ENCODE measurements at places on chromosomes 1 and 21.

GRCh38 chr1:74465193-74465681, 47.2 kb downstream of the LRRC53 start:
- DNase-seq: no peak

GRCh38 chr1:181501612-181502011, 18.3 kb downstream of the CACNA1E start:
- DNase-seq: no peak

DNA sequence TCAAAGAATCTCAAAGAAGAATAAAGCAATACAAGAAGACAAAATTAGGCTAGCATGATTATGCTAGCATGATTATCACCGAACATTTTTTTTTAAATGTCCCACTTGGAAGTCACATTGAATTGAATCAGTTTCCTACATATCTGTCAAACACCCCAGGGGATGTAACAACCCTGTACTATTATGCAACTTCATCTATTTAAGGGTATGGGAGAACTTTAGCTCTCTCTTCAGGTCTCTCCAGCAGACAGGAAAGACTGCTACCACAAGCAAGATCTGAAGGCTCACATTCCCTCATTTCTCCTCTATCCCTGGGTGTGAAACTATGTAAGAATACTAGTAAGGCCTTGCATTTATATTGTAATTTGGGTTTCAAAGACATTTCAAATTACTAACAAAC, 52.8 kb downstream of the EDEM3 start:
- DNase-seq: no peak

GRCh38 chr21:43854773-43855633, 10.0 kb upstream of the AGPAT3 start:
- DNase-seq: no peak

- DNase-seq: no peak
Observed at GRCh38 chr1:204920967-204921366, 50.3 kb downstream of the NFASC start.

DNA sequence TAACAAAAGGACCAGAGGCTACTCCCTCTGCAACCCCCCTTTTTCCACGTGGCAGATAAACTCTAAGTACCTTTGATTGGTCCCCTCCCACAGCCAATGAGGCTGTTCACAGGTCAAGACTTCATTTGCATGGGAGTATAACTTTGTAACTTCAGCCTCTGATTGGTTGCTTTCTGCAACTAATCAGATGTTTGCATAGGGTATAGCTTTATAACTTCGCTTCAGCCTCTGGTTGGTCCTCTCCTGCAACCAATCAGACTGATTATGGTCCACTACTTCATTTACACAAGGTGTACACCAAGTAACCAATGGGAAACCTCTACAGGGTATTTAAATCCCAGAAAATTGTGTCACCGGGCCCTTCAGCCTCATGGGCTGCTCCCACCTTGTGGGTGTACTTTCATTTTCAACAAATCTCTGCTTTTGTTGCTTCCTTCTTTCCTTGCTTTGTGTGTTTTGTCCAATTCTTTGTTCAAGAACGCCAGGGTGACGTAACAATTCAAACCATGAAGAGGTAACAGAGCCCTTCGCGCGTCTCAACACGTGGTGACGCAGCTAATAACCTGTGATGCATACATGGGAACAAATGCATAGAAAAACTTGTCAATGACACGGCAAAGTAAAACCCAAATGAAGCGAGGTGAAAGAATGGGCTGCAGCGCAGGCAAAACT, 47.2 kb downstream of the VPS26C start:
- no peak for DNase-seq

GRCh38 chr1:215007880-215008279, 74.7 kb upstream of the KCNK2 start:
- no peak for DNase-seq

DNA sequence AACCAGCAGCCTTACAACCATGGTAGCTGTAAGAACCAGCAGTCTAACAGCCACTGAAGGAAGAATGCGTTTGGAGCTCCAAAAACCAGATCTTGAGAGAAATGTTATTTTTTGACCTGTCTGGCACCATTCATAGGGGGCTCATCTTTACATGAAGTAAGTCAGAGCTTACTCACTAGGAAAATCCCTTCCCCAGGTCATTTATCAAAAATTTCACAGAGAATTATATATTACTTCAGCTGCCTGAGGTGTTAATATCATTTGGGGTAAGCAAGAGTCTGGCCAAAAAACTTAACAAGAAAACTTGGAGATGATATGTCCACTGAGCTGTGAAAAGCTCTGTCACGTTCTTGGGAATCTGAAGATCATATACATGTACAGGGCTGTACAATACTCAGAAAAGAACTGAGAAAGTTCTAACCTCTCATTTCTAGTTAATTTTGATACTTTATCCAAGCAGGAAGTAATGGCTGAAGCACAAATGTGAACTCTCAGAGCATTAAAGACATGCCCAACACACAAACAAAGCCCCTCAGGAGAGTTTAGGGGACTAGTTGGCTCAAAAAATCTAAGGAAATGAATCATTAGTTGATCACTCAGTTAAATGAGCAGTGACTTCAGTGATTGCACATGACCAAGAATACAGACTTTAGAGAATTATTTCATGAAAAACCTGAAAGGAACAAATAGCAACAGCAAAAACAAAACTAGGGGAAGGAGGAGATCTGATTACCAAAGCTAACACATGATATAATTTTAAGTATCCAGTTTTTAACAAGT, 681.1 kb downstream of the LTN1 start:
- DNase-seq: no peak

DNA sequence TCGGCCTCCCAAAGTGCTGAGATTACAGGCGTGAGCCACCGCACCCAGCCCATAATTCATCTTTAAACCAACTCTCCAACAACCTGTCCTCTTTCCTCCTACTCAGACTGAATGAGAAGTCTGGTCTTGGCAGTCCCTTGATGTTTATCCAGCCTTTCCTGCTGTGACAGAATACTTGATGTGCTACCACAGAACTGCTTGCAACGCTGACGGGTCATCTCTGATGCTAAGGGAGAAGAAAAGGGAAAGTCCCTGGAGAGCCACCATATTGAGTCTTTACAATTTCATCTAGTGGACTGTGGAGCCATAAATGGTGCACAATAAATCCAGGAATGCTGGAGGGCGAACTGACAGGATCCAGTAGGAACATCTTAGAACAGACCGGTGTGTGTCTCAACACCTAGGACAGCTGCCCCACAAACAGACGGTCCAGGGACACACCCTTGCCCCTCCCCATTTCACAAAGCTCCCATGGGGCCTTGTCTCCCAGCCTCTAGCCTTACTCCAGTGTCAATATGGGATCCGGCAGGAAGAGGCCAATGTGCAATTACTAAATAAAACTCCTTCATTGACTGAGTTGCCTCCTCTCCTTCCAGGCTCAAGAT, 30.7 kb downstream of the JAK1 start:
- no peak for DNase-seq

- no peak for DNase-seq
Observed at GRCh38 chr1:226443439-226443838, 35.5 kb upstream of the PARP1 start.

- no peak for DNase-seq
Observed at GRCh38 chr1:80083892-80084291, 1077.4 kb upstream of the ADGRL4 start.

DNA sequence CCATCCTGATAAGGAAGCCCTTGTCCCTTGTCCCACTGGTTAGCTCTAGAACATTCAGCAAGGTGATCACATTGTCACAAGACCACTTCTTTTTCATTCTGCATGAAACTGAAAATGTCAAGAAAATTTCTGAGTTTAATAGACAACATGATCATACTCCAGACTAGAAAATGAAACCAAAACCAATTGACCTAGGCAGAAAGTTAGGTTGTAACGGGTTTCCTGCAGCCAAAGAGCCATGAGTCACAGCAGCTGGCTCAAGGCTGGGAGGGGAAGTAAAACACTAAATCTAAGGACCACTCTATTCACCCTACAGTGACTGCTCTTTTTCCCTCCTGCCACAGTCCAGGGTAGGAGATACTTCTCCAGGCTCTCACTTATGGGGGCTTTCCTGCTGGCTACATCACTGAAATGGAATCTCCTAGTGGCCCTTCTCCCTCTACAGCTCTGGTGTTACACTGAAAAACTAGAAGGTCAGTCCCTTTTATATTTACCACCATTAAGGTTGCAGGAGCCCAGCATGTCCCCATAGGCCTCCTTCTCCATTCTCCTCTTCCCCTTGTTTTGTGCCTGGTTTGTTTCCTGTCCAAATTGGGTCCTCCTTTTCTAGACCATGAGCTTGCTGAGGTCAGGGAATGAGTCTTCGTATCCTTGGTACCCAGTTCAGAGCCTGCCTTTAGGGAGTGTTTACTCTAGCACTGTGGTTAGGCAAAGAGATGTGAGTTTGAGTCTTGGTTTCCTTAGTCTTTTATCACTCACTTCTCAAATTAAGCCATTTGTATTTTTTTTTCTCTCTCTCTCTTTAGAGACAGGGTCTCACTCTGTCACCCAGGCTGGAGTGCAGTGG, 236.5 kb upstream of the JUN start:
- DNase-seq: peak; percentile 76

- no peak for DNase-seq
Observed at GRCh38 chr1:171530676-171531075, 45.3 kb downstream of the PRRC2C start.

GRCh38 chr1:111199881-111200801, at the start of gene DENND2D:
TSS of gene DENND2D (minus strand) at chr1:111200646. CDS start at chr1:111200459, 187 bp downstream.
- DNase-seq: peak; percentile 83

- no peak for DNase-seq
Observed at GRCh38 chr1:6342056-6342455, 51.5 kb downstream of the ACOT7 start.

- DNase-seq: no peak
Observed at GRCh38 chr21:23217597-23217996, 2219.4 kb downstream of the NCAM2 start.

DNA sequence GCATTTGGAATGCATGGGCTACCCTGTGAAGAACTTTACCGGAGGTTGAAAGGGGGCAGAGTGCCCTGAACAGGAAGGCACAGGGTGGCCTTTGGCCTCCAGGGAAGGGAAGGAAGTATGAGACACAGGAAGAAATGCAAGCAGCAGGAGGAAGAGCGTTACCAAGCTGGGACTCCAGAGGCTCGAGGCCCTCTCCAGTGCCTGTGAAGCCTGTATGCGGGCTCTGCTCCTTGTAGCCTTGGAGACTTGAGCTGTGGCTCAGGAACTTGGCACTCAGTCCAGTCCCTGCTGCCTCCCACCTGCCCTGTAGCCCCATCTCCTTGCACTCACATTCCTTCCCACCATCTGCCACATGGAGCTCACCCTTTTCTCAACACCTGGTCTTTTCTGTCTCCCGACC, 33.5 kb upstream of the RNF19B start:
- DNase-seq: no peak

- peak; percentile 83 for DNase-seq
Observed at GRCh38 chr1:54081306-54082270, 28.2 kb downstream of the TCEANC2 start.

DNA sequence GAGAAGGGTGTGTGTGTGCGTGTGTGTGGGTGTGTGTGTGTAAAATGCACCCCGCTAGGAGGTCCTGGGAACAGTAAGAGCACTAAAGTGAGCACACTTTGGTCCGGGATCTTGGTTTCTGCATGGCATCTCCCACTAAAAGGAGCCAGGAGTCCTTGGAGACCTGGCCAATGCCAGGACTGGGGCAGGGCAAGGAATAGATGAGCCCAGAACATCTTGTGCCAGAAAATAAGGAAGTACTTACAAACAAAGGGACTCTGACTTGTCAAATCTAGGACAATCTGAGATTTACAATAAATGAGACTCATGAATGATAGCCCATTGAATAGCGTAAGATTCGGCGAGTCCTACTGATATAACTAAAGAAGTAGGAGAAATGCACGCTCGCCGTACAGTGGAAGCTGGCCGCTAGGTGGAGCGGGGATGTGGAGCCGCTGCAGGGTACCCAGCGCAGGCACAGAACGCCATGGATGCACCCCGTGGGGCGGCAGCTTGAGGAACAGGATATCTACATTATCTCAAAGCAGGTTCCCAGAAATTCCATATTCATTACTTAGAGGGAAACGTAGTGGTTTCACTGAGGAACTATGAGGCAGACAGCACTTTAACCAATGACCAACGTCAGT, 7.1 kb downstream of the SLC37A1 start:
- peak; percentile 33 for DNase-seq

- DNase-seq: peak; percentile 93
Observed at GRCh38 chr1:20493839-20494608, 8.0 kb upstream of the CAMK2N1 start.

DNA sequence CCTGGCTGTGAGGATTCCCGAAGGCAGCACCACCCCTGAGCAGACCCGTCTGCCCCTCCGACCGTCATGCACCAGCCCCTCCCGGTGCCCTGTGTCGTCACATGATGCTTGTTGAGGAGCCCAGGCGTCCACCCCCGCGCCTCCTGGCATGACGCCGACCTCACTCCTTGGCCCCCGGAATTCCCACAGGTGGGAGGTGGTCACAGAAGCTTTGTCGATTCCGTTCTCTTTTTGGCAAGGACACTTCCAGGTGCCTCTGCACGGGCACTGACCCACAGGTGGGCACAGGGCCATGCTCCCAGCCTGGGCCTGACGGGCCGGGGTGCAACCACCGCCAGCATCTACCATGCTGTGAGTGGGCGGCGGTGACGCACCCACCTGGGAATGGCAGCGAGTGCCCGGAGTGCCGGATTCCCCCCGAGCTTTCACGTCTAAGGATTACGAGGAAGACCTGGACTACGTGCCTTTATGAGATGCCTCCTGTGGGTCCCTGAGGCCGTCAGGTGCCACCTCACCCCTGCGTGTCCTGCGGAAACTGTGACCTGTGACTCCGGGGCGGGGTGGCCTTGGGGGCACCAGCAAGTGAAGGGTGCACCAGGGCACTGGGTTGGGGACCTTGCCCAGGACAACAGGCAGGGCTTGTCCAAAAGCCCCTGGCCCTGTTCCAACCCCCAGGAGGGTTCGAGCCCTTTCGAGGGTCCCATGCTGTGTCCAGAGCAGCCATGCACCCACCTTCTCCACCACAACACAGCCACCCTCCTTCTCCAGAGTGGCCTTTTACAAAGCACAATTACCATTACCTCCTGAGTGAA, 31.4 kb upstream of the COL6A1 start:
- no peak for DNase-seq

GRCh38 chr1:29393451-29393826, 157.1 kb downstream of the PTPRU start:
- DNase-seq: no peak

GRCh38 chr1:116667575-116668105, at the start of gene IGSF3:
TSS of gene IGSF3 (minus strand) at chr1:116667733. CDS start at chr1:116666326, 1,407 bp downstream.
- DNase-seq: peak; percentile 83

- DNase-seq: no peak
Observed at GRCh38 chr1:174954671-174955669, 44.8 kb upstream of the CACYBP start.

GRCh38 chr1:29017235-29017634, 102.9 kb downstream of the EPB41 start:
- no peak for DNase-seq

DNA sequence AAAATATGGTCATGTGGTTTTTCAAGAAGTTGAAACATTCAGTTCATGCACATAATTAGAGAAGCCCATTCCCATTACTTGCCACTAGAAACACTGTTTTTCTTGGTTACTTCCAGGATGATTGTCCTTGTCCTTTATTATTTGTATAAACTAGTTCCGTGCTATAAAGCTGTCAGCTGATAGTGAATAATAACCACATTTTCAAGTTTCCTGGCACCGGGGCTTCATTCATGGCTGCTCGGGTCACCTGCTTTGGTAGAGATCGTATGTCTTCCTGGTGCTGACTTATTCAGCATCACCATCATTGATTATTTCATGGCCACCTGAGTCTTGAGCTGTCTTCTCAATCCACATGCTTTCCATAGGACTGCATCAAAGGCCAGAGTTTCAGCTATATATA, 62.9 kb upstream of the ZNF326 start:
- DNase-seq: no peak
